ENCODE measurements at places on chromosomes 3 and 15.
A peak's percentile ranks its signal among the peaks of the same experiment; 100 is the strongest.

GRCh38 chr3:105304487-105304886 is 62.2 kb upstream of the ALCAM start:
- DNase-seq = no peak

GRCh38 chr3:140553591-140553990 is 124.3 kb upstream of the TRIM42 start:
- no peak for DNase-seq

DNA sequence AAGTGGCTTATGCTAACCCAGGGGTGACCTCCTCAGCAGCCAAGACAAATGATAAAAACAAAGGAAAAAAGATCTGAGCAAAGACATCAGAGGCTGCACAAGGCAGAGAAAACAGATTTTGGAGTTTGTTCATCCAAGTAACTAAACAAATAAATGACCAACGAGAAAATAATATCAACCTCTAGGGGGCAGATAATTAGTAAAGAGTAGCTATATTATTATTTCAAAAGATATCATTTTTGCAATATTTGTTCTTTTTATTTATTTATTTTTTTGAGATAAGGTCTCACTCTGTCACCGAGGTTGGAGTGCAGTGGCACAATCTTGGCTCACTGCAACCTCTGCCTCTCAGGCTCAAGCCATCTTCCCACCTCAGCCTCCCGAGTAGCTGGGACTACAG is 101.8 kb downstream of the PCCB start:
- DNase-seq = no peak

- DNase-seq = no peak
Observed at GRCh38 chr3:118075873-118076272, 958.8 kb downstream of the IGSF11 start.

DNA sequence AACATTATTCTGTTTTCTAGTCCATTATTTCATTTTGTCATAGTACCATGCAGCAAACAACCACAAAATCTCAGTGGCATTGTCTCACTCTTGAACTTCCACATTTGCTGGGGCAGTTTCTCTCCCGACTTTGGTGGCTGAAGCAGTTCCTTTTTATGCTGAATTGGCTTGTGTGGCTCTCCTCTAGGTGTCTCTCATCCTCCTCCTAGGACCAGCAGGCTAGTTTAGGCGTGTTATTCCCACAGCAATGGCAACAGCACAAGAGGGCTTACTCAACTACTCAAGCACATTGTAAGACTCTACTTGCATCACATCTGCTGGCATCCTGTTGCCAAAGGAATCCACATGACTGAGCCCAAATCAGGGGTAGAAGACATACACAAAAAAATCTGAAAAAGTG is 201.8 kb upstream of the KCNH8 start:
- DNase-seq = no peak

- DNase-seq = no peak
Observed at GRCh38 chr3:34178415-34178814, 380.0 kb downstream of the PDCD6IP start.

GRCh38 chr15:57393061-57393460 is 16.8 kb downstream of the CGNL1 start:
- DNase-seq = no peak

DNA sequence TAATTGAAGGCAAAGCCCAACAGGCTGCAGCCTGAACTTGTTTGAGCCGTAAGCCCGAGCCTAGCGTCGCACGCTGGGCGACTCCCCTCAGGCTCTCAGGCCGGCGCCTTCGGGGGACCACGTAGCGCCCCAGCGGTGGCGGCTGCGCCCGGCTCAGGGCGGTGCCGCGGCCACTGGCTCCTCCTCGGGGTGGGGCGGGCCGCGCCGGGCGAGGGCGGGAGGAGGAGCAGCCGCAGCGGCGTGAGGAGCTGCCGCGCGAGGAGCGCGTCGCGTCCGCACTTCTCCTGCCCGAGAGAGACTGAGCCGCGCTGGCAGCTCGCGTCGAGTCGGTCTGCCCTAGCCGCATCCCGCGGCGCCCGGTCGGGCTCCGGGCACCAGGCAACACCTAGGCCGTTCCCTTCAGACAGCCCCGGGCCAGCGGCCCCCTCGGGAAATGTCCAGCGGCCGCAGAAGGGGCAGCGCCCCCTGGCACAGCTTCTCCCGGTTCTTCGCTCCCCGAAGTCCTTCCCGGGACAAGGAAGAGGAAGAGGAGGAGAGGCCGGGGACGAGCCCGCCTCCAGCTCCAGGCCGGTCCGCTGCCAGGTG is at the start of gene CRYBG3:
Gene CRYBG3 (plus strand): TSS at position 238 of the 585 bp plus-strand sequence. CDS start 196 bp downstream, at position 434.
- DNase-seq = peak; percentile 89

GRCh38 chr15:64969401-64969800 is 20.3 kb downstream of the SPG21 start:
- no peak for DNase-seq

GRCh38 chr3:12468276-12468675 is 16.0 kb upstream of the TSEN2 start:
- DNase-seq = no peak

GRCh38 chr3:143447491-143447890 is 327.9 kb downstream of the CHST2 start:
- DNase-seq = no peak

- no peak for DNase-seq
Observed at GRCh38 chr3:155076888-155077287, 3.2 kb upstream of the MME start.

- no peak for DNase-seq
Observed at GRCh38 chr3:27686642-27687041, 35.5 kb downstream of the EOMES start.

DNA sequence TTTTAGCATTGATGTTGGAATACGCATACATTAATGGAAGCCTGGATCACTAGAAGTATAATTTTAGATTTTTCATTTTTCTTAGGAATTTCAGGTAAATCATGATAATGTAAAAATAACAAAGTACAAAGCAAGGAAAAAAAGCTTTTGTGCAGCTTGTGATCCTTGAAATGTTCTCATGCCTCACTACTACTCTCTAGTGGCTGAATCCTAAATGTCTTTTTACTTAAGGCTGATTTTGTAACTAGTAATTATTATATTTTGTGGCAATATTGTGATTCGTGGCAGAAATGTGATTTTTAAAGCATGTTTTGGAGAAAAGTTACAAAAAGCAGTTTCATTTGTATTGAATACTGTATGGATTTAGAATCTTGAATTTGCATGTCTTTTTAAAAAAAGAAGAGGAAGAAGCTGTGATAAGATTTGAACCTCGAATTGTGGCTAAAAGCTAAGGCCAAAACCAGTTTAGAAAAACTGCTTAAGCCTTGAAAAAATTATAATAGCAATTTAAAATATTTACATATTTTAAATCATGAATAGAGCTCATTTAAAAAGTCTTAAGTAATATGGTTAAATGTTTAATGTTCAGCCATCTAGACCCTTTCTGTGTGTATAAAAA is 39.0 kb downstream of the U2SURP start:
- DNase-seq = no peak

DNA sequence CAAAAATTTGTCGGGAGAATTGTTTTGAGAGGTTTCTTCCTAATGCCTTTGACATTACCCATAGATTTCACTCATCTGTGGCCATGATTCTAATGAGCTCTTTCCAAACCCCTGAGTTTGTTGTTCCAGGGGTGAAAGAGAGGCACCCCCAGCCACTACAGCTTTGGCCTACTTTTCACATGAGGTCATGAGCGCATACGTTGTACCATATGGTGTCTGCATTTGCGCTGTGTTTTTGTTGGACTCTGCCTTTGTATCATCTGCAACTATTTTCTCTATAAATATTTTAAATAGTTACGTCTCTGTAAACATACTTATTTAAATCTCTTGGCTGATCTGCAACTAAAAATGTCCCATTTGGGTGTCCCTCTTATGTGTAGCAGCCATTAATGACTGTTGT is 107.9 kb downstream of the LRTM1 start:
- no peak for DNase-seq

GRCh38 chr3:138381950-138382715 is 33.8 kb downstream of the MRAS start:
- no peak for DNase-seq

GRCh38 chr3:4493941-4494894 is 1.1 kb downstream of the ITPR1 start:
- peak; percentile 32 for DNase-seq

DNA sequence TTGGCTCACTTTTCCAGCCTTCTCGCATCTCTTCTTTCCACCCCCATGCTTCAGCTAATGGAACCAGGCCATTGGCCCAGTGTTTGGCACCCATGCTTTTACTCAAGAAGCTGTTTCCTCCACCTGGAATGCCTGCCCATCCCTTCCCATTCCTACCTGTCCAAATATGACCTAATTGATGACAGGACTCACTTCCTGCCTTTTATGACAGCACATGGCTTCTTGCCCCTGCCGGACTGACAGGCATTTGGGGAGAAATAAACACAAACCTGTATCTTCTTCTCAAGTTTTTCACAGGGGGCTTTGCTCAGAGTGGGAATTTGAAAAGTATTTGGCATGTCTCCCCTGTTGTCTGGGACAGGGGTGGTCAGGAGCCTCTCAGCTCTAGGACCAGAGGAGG is 120.1 kb downstream of the ABHD5 start:
- no peak for DNase-seq

GRCh38 chr3:133041524-133041829 is 3.3 kb downstream of the TMEM108 start:
- no peak for DNase-seq

- no peak for DNase-seq
Observed at GRCh38 chr3:100395679-100396431, 5.0 kb downstream of the TOMM70 start.

- no peak for DNase-seq
Observed at GRCh38 chr15:67839499-67839928, 331 bp downstream of the RNU6-1 start.

- no peak for DNase-seq
Observed at GRCh38 chr15:64930019-64930652, 18.4 kb downstream of the ANKDD1A start.

DNA sequence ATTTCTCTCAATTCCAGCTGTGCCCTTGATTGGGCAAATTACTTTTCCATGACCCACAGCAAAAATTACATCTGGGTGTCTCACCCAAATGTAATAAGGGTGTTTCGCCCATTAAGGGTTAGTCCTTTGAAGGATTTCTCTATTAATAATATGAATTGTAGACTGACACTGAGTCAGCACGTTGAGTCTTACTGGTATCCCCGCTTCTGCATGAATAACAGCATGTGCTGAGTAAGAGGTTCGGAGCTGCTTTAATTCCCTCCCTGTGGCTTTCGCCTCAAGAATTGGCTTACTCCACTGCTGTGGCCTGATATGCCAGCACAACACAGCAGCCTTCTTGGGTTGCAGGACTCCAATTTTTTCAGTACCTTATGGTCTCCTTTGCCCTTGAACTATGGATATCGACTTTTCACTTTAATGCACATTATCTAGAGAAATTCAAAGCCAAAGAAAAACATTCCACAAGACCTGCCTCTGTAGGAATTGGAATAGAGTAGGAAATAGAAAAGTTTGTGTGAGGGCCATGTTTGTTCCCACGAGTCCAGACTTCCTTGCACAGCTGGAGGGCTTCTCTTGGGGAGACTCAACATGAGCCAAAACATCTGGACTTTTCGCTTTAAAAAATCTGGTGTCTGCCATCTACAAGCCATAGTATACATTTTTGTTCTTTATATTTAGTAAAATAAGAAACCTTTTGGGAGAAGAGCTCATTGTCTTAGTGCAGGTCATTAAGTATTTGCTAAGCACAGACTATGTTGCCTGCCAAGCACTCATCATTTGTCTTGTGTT is 20.7 kb upstream of the ERC2 start:
- no peak for DNase-seq

DNA sequence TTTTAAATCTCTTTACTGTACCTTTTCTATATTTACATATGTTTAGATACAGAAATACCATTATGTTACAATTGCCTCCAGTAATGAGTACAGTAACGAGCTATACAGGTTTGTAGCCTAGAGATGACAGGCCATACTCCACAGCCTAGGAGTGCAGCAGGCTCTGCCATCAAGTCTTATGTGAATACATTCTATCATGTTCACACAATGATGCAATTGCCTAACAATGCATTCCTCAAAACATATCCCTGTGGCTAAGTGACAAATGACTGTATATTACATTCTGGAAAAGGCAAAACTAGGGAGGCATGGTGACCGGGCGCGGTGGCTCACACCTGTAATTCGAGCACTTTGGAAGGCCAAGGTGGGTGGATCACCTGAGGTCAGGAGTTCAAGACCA is 192.4 kb upstream of the IGF1R start:
- no peak for DNase-seq

- no peak for DNase-seq
Observed at GRCh38 chr15:75646112-75646943, 1.4 kb upstream of the SNX33 start.

- DNase-seq = no peak
Observed at GRCh38 chr3:129616713-129617112, 10.2 kb upstream of the PLXND1 start.

GRCh38 chr3:128994581-128995546 is 988 bp upstream of the CFAP92 start:
- DNase-seq = no peak

- no peak for DNase-seq
Observed at GRCh38 chr3:62184559-62184958, 188.8 kb downstream of the FEZF2 start.

GRCh38 chr15:71337197-71337845 is 222.1 kb downstream of the THSD4 start:
- DNase-seq = no peak

- DNase-seq = no peak
Observed at GRCh38 chr3:77025471-77025870, 14.4 kb upstream of the ROBO2 start.

GRCh38 chr3:113626503-113627371 is 69.7 kb downstream of the USF3 start:
- DNase-seq = no peak

DNA sequence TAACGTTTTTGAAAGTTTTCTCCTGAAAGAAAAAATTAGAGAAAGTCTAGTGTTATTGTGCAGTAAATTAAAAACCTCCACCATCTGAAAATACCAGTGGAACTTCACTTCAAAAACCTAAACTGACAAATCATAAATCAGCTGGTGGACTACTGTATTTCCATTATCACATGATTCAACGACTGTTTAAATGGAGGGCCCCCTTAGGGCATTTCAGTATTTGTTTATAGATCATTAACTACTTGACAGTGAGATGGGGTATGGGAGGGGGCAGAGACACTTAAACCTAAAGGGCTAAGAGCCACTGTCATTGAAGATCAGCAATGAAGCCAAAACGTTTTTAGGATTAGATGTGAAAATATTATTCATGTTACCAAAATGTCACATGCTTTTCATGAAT is 8.8 kb upstream of the C15orf61 start:
- no peak for DNase-seq

- DNase-seq = no peak
Observed at GRCh38 chr3:54917174-54917573, 10.7 kb downstream of the LRTM1 start.

DNA sequence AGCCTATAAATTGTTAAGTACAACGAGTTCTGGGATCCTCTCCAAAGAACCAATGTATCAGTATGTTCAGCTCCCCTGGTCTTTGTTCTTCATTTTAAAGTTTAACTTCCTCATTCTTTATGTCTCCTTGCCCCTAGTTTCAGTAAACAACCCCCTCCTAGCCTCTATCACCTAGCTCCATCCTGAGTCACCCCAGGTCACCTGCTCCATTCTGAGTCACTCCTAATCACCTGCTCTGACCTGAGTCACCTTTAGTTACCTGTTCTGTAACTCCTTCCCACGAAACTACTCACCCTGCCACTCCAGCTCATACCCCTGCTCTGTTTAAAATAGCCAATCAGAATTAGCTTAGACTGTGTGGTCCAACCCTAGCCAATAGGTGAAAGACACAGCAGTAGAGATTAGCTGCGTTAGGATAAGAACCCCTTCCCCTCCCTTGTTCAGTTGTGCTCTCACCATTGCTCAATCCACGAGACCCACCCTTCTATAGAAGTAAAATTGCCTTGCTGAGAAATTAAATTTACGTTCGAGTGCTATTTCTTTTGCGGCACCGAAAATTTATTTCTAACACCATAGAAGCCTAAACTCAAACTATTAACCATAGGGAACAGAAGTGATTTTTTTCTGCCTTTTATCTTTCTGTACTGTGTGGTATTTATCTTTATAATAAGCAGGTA is 245.0 kb upstream of the ADAMTS9 start:
- DNase-seq = no peak

All from stimulated activated naive CD8-positive, alpha-beta T cell treated with anti-CD3 and anti-CD28 coated beads, Interleukin-15, amount 100 ng/mL, for 72 hours (primary cell).